ENCODE measurements at places on chromosomes 13 and 19. TPM values are rescaled to one million over a fixed set of nuclear protein-coding genes. Genes with fewer than 3 reads are reported as not detected.

GRCh38 chr13:112653071-112653470 is 36.8 kb upstream of the ATP11A start:
- no peak for DNase-seq

MIER2 gene
- total RNA-seq = 10.6 TPM

DNA sequence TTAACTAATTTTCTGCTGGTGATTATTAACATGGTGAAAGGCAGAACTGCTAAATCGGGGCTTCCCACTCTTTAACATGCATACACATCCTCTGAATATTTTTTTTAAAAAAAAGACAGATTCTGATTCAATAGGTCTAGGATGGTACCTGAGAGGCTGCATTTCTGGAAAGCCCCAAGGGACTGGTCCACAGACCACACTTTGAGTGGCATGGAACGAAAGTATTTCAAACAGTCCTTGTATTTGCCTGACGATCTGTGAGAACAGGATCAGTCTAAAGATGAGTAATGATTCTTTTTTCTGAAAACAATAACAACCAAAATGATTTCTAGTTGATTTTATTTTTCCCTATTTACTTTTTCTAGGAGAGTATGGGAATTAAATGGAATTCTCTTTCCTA is 16.7 kb upstream of the SPART start:
- DNase-seq = no peak

ZIC2 gene
- not detected for total RNA-seq

PEG3 gene
- 505 TPM for total RNA-seq

CLN5 gene
- total RNA-seq = 42.4 TPM

DNA sequence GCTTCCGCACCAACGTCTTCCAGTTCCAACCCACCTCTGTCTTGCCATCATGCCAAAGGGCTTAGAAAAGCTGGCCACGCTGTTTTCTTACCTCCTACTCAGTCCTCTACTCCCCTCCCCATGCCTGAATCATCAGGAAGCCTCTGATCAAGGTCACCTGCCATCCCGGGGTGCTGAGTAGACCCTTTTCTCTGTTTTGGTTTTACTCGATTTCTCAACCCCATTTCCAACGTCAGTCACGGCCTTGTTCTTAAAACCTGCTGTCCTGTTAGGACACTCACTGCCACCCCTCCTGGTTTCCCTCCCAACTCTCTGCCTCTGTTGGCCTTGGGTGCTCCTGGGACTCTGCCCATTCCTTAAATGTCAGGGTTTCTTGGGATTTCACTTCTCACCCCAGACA is 350.1 kb downstream of the FOXO1 start:
- DNase-seq = peak; percentile 34

DNA sequence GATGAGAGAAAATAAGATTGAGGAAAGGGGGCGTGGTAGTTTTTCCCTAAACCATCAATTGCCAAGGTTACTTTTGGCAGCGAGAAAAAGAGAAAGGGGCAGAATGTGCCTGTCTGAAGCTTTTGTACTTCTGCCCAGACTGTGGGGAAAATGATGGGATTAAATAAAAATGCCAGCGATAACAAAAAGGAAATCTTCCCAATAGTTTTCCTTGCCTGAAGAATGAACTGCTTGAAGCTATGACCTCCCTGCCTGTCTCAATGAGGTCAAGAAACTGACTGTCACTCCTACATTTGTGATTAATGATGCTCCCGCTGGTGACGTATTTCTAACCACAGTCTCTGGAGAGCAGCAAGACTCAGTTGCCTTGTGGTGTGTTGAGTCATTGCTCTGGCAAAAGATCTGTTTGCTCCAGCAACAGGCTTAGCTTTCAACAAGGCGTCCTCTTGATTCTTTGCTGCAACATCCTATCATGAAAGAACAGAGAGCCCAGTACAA is 1051.5 kb downstream of the DIAPH3 start:
- no peak for DNase-seq

Measured in ovary (tissue), 10 donors.